ENCODE measurements at places on chromosomes 5 and 9. TPM values are rescaled to one million over a fixed set of nuclear protein-coding genes. Genes with fewer than 3 reads are reported as not detected.

GRCh38 chr5:118597543-118597942 is 390.8 kb downstream of the DTWD2 start:
- no peak overlapping the region for H3K4me3 ChIP-seq
- H3K27me3 ChIP-seq, result no peaks in the 10 kb centered on the region
- DNase-seq, result peak; percentile 18
- no peak overlapping the region for H3K27ac ChIP-seq
- H3K36me3 ChIP-seq, result no peaks in the 10 kb centered on the region

DNA sequence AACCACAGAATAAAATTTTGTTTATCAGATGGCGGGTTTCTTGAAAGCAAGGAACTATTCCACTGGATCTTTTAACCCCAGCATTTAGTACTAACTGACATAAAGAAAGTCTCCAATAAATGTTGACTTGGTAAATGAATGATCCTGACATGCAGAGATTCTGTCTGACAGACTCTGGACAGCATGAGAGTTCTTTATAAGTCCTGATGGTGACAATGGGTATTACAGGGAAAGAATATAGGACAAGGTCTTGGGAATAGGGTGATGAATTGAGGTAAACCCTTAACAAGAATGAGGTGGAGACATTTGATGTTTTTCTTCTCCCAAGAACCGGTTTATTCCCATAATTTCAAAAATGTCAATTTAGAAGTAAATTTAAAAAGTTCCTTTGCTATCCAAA is 453.9 kb downstream of the TUSC1 start:
- DNase-seq, result no peak
- no peaks in the 10 kb centered on the region for H3K27me3 ChIP-seq

- no peaks in the 10 kb centered on the region for H3K36me3 ChIP-seq
- H3K27me3 ChIP-seq, result no peaks in the 10 kb centered on the region
- no peaks in the 10 kb centered on the region for H3K4me1 ChIP-seq
- DNase-seq, result no peak
- no peak overlapping the region for H3K27ac ChIP-seq
Observed at GRCh38 chr5:52897238-52897614, 91.9 kb upstream of the ITGA2 start.

- H3K4me3 ChIP-seq, result no peak overlapping the region
- no peaks in the 10 kb centered on the region for H3K36me3 ChIP-seq
- no peak overlapping the region for H3K27ac ChIP-seq
- H3K4me1 ChIP-seq, result no peaks in the 10 kb centered on the region
- peak; percentile 23 for DNase-seq
Observed at GRCh38 chr5:165055476-165055875, 1550.1 kb downstream of the MAT2B start.

GRCh38 chr9:26551971-26552370 is 340.6 kb downstream of the CAAP1 start:
- H3K27ac ChIP-seq, result no peak overlapping the region
- no peaks in the 10 kb centered on the region for H3K4me1 ChIP-seq
- H3K36me3 ChIP-seq, result no peaks in the 10 kb centered on the region
- no peaks in the 10 kb centered on the region for H3K27me3 ChIP-seq
- DNase-seq, result no peak

- H3K36me3 ChIP-seq, result peaks cover 5% of the 10 kb centered on the region
- no peaks in the 10 kb centered on the region for H3K4me1 ChIP-seq
- H3K27me3 ChIP-seq, result no peaks in the 10 kb centered on the region
- H3K27ac ChIP-seq, result no peak overlapping the region
Observed at GRCh38 chr9:35027374-35027773, 37.8 kb downstream of the DNAJB5 start.

DNA sequence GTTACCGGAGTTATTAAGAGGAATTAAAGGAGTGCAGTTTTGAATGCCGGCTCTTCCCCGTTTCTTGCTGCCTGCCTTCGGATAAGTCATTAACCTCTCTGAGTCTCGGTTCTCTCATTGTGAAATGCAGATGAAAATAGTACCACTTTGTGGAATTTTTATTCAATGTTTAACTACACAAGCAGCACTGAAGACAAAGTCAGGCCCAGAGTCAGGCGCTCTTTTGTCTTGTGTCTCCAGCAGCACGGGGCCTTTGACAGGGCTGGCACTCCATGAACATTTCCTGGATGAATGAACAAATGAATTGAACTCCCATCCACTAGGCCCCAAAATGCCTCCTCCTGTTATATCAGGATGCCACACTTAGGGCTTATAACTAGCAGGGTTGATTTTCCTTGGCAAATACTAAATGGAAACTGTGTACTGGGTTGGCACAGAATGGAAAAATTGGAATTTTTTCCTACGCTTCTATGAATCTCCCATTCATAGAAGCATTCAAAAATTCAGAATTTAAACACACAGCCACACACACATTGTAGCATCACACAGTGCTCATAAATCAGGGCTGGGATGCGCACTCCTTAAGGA is 332.8 kb downstream of the MLLT3 start:
- no peaks in the 10 kb centered on the region for H3K36me3 ChIP-seq
- H3K27me3 ChIP-seq, result no peaks in the 10 kb centered on the region
- H3K4me3 ChIP-seq, result no peak overlapping the region
- DNase-seq, result no peak
- peak overlapping the region; percentile 65 for H3K27ac ChIP-seq
- peaks cover 13% of the 10 kb centered on the region for H3K4me1 ChIP-seq

- no peaks in the 10 kb centered on the region for H3K4me1 ChIP-seq
- H3K4me3 ChIP-seq, result no peak overlapping the region
- H3K27me3 ChIP-seq, result no peaks in the 10 kb centered on the region
- no peaks in the 10 kb centered on the region for H3K36me3 ChIP-seq
Observed at GRCh38 chr5:146667633-146668272, 151.8 kb upstream of the GPR151 start.

QSOX2 gene
- total RNA-seq, result 7.2 TPM

PCDHGA12 gene
- 10.7 TPM for total RNA-seq

GRCh38 chr9:82487935-82488312 is 499.4 kb downstream of the SPATA31D1 start:
- H3K36me3 ChIP-seq, result no peaks in the 10 kb centered on the region
- DNase-seq, result no peak
- no peaks in the 10 kb centered on the region for H3K4me1 ChIP-seq
- H3K27ac ChIP-seq, result peak overlapping the region; percentile 74
- H3K4me3 ChIP-seq, result no peak overlapping the region
- no peaks in the 10 kb centered on the region for H3K27me3 ChIP-seq
